Bone marrow (tissue), 2 donors: ENCODE measurements at places on chromosomes 5 and 9.
A peak's percentile ranks its signal among the peaks of the same experiment; 100 is the strongest.

GRCh38 chr5:177500685-177501522 lies 3.5 kb upstream of the PDLIM7 start:
- peak; percentile 42 for DNase-seq

GRCh38 chr9:29802454-29802853 lies 2229.2 kb upstream of the C9orf72 start:
- DNase-seq, result no peak

GRCh38 chr5:119070578-119070827 lies 384 bp upstream of the DMXL1 start:
- no peak for DNase-seq

DNA sequence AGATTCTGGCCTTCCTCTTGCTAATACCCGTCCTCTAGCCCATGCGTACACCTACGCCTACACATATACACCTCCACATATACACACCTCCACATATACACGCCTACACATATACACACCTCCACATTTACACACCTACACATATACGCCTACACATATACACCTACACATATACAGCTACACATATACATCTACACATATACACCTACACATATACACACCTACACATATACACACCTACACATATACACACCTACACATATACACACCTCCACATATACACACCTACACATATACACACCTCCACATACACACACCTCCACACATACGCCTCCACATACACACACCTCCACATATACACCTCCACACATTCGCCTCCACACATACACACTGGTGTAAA lies 27.2 kb downstream of the AK3 start:
- no peak for DNase-seq

DNA sequence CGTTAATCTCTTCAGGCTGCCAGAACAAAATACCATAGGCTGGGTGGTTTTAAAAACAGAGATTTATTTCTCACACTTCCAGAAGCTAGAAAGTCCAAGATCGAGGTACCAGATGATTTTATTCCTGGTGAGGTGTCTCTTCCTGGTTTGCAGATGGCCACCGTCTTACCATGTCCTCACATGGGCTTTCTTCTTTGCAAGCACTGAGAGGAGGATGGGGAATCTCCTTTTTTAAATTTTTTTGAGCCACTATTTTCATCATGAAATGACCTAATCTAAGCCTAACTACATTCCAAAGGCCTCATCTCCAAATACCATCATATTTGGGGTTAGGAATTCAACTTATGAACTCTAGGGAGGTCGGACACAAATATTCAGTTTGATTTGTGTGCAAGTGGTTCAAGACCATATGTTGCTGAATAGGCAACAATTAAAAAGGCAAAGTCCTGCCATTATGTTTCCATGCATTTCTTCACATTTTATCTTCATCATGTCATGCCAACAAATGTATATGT lies 371.2 kb downstream of the CDH18 start:
- DNase-seq, result no peak
